Fibroblast of upper back skin (primary cell): ENCODE measurements at places on chromosomes 13 and 19.

DNA sequence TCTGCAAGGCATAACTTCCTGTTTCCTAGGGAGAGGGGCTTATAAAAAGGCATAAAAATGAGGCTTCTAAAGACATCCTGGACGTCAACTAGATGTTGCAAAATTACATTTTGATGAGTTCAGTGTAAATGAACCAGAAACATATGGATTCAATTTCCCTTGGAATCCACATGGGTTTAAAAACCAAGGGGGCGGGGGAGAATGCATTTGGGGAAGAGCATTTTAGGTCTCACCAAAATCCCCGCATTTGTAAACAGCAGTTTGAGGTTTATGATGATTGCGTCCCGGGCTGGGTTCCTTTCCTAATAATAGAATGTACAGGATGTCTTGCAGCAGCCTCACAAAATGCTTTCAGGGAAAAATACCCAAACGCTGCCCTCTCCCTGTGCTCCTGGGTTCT lies 407.8 kb downstream of the ZNF536 start:
- peak; percentile 87 for DNase-seq

DNA sequence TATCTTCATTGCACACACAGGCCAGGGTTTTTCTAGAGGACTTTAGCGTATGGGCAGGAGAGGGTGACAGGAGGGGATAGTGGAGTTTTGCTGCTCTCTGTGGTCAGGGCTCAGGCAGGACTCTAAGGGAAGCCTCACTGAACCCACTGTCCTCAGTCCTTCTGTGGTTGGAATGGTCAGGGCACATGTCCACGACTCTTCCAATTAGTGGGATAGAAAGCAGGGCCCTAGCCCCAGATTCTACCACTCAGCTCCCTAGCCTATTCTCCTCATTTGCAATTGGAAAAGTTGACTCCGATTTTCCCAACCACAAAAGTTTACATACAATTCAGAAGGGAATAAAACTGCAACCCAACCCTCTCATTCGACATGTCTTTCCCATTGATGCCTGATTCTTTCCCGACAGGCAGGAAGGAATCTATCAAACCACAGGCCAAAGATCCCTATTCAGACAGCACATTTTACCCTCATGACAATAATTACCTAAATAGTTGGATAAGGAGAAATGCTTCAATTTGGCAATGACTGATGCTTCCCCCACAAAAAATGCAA lies 38.2 kb downstream of the TGDS start:
- DNase-seq: peak; percentile 56

- DNase-seq: peak; percentile 43
Measured at GRCh38 chr13:48160606-48161278, 65.8 kb upstream of the MED4 start.

GRCh38 chr13:24085662-24086061 lies 74.9 kb upstream of the SPATA13 start:
- no peak for DNase-seq

DNA sequence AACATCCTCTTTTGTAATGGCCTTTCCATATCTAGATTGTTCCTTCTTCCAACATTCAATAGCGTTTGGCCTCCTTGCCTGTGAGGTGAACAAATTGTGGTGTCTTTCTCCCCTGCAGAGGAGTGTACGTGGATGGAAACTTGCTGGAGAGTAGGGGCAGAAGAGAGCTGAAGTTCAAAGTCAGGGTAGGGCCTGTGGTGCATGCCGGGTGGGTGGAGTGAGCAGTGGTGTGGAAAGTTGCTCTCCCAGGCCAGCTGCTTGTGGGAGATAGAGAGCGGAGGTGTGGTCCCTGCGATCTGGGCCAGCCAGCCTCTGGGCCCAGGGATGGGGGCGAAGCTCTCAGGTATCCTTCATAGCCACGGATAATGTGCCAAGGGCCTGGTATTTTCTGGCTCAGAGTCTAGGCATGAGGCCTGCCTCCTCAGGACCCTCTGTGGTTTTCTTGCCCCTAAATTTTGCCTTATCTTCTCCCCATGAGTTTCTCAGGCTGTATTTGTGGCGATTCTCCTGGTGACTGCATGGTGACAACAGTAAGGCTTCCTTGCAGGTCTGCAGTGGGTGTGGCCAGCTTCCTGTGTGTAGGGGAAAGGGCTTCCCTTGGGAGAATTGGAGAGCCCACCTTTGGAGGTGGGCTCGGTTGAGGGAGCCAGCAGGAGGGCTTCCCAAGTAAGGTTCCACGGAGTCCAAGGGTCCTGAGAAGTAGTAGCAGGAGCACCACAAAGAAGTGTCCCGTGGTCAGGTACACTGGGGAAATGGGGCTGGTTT lies 6.7 kb downstream of the RGCC start:
- DNase-seq: no peak

DNA sequence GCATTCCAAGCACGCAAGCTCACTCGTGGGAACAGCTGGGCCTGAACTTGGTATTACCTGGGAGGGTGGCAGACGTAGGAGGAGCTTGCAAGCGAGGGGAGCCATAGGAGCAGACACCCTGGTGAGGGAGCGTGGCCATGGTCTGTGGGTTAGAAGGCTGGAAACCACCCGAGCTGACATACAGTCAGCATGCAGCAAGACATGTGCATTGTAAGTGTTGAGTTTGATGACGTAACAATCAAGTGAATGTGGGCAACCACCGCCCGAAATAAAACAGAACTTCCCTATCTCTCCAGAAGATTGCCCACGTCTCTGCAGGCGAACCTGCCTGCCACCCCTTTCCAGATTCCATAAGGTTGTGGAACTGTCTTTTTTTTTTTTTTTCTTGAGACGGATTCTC lies 26.8 kb downstream of the UBXN6 start:
- DNase-seq: no peak

GRCh38 chr19:53982611-53983010 lies 8.8 kb upstream of the CACNG6 start:
- no peak for DNase-seq

DNA sequence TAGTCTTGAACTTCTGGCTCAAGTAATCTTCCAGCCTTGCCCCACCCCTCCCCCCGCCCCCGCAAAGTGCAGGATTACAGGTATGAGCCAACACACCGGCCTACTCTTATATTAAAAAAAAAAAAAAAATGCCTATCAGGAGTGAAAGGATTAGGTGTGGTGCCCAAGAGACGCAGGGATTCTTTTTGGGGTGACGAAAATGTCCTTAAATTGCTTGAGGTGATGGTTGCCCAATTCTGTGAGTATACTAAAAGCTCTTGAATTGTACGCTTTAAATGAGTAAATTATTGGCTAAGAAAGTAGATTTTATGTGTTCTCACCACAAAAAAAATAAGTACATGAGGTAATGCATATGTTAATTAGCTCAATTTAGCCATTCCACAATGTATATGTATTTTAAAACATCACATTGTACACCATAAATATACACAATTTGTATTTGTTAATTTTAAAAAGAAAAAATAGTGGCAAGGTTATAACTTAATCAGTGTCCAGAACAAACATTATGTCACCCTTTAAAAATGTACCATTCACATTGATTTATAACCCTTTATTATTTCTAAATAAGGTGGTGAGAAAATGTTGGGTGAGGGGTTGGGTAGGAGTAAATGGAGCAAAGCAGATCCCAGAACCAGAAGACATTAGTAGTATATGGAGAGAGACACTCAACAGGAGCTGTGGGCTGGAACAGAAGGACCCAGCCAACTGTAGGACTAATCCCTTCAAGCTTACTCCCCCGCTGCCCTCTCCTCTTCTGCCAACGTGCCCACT lies 3.9 kb downstream of the IGSF23 start:
- DNase-seq: no peak

DNA sequence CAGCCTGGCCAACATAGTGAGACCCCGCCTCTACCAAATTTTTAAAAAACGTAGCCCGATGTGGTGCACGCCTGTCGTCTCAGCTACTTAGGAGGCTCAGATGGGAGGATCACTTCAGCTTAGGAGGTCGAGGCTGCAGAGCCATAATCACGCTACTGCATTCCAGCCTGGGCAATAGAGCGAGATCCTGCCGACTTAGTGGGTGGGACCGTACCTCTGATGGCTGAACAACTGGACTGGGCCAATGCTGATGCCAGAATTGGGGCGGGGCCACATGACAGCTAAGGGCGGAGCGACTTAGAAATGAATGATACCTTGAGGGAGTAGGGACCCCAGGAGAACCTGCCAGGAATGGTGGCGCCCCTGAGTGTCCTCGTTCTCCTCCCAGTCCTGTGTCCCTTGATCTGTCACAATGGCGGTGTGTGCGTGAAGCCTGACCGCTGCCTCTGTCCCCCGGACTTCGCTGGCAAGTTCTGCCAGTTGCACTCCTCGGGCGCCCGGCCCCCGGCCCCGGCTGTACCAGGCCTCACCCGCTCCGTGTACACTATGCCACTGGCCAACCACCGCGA lies 3.6 kb downstream of the LTBP4 start:
- no peak for DNase-seq

- no peak for DNase-seq
Measured at GRCh38 chr13:33087790-33088189, 71.6 kb downstream of the KL start.

DNA sequence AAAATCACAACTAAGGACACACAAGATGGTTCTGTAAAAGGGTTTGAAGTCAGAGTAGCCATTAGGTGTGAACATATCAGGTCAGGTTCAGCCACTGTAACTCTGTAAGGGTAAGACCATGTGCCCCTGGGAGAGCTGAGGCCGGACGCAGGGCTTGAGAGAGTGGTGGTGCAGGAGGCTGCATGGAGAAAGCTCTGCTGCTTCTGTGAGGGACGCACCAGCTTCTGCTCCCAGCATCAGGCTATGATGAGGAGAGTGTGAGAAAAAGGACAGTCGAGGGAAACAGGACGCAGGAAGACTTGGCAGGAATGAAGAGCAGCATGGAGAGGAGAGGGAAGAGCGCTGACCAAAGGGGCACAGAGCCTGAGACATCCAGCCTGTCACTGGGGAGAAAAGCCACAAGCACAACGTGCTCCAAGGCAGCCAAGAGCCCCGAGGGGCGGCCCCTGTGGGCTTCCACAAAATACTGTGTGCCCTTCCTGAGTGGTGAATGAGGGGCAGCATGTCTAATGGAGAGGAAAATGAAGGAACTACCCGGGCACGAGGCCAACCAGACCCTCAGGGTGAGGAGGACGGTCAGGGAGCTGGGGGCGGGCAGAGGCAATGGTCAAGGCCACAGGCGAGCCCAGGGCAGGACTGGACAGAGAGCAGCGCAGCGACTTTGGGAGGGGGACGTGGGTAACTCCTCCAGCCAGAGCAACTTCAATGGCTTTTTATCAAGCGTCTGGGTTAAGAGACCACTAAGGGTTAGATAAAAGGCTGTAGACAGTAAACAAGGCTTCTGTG lies 107.7 kb downstream of the COL4A1 start:
- DNase-seq: no peak

GRCh38 chr13:97255515-97256021 lies 33.4 kb downstream of the MBNL2 start:
- DNase-seq: no peak

DNA sequence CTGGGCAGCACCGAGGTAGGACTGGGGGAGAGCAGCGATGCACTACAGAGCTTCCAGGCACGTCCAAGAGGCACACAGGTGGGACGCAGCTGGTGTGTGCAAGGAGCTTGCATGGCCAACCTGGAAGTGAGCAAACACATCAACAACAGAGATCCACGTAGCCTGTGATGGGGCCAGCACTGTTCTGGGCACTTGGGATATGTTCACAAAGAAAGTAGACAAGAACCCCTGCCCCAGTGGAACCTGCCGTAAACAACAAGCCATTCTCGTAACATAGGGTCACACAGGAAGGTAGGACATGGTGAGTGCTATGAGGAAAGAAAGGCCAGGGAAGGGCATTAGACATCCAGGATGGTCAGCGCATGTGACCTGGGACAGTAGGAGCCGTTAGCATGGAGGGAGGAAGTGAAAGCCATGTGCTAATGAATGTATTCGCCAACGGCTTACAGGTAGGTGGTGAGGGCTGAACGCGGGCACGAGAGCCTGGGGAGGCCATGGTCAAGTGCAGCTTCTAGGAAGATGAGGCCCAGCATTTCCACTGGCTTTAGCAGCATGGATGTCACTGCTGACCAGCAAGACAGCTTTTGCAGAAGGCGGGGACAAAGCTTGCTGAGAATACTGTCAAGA lies 105.5 kb downstream of the TEX26 start:
- no peak for DNase-seq

- DNase-seq: no peak
Measured at GRCh38 chr19:45501730-45502014, 3.4 kb downstream of the PPM1N start.

DNA sequence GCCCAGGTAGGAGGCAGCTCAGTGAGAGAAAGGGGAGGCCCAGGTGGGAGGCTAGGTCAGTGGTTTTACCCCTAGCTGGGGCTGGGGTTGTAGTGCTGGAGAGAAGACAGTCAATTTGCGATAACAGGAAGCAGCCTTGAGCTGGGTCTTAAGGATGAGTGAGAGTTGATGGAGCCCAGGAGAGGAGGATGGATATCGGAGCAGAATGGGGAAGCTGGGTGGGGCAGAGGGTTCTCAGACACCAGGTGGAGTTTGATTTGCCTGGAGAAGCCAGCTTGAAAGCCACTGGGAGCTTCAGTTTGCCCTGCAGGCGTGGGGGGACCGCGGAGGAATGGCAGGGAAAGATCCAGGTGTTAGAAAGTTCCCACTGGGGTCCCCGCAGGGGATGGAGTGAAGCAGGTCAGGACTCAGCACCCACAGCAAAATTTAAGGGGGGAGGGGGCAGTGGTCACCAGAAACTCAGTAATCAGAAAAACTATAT lies 836 bp upstream of the CDC42EP5 start:
- DNase-seq: no peak

GRCh38 chr13:113995051-113995601 lies 21.2 kb upstream of the C13orf46 start:
- DNase-seq: no peak

DNA sequence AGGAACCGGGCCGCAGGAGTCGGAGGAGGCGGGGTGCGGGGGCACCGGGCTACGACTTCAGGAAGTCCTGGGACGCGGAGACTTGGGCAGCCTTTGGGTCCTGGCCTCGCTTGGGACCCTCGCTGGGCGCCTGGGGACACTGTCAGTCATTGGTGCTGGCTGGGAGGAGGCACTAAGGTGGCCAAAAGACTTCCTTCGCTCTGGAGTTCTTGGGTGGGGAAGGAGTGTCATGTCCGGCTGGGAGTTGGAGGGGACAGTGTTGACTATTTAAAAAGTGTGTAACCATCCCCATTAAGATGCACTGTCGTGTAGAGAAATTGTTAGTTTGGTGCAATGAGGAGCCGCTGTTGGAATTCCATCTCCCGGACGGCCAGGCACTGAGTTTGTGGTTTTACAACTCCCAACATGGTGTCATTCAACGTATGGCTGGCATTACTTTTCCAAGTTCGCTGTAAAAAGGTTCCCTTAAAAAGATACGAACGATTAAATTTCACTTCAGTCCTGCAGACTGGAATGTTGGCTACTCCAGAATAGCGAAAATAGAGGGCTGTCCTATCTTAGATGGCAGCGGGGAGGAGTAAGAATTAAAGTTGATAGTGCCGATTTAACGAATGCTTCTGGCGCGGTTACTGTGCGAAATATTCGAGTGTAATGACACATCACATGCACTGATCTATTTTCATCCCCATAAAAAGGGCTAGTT lies 776 bp downstream of the DNAJC3 start:
- DNase-seq: peak; percentile 44

- peak; percentile 28 for DNase-seq
Measured at GRCh38 chr13:104953588-104953987, 1581.9 kb downstream of the EFNB2 start.
